ENCODE measurements at places on chromosomes 16 and 17.

GRCh38 chr17:57949649-57950048, 5.6 kb downstream of the CUEDC1 start:
- DNase-seq, result no peak

- DNase-seq, result peak; percentile 40
Observed at GRCh38 chr16:58306327-58306726, 11.5 kb upstream of the PRSS54 start.

GRCh38 chr16:19735074-19735867, 17.2 kb downstream of the IQCK start:
- no peak for DNase-seq

DNA sequence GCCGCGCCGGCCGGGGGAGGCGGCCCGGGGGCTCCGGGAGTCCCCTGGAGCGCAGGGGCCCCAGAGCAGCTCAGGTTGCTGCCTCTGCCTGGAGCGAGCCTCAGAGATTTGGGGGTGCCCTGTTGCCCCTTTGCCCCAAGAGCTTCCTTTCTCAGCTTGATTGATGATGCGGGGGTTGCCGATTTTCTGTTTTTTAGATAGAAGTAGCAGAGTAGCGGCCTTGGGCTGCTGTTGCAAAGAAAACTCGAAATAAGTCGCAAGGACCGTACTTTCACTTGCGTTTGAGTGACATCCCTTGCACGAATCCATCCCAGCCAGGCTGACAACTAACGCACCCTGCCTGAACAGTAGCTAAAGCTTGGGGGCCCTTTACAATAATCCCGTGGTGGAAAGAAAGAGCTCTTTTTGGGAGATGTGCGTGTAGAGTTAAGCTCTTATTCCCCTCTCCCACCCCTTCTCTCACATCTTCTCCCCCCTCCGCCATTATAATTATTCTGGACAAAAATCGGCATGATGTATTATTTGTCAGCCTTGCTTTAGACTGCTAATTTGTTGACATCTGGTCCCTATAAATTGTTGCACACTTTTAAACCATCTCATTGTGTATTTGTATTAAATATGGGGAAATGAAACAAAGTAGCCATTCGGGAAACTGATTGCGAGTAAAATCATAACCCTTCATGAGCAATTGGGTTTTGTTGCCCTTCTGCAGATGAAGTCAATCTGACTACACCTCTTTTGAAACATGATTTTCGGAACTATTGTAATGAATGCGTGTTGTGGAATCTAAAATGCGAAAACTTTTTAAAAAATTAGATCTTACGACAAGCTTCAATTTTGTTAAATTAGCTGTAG, 873 bp downstream of the USP10 start:
- no peak for DNase-seq

- peak; percentile 27 for DNase-seq
Observed at GRCh38 chr17:9484789-9485188, 90.8 kb downstream of the STX8 start.

DNA sequence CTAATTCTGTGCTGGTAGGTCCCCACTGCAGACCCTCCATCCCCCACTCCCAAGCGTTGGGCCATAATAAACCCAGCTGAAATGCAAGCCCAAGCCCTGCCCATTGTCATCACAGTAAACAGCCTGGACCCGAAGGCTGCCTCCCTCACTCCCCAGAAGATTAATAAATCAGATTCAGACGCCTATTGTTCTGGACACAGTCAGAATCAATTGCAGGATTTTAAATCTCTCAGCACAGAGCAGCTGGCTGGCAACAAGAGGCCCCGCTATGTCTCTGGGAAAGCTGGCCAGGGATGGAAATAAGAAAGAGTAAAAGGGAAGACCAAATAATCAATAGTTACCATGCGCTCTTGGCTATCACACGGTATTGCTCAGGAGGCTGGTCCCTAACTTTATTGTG, 93.9 kb downstream of the C17orf67 start:
- DNase-seq, result no peak

DNA sequence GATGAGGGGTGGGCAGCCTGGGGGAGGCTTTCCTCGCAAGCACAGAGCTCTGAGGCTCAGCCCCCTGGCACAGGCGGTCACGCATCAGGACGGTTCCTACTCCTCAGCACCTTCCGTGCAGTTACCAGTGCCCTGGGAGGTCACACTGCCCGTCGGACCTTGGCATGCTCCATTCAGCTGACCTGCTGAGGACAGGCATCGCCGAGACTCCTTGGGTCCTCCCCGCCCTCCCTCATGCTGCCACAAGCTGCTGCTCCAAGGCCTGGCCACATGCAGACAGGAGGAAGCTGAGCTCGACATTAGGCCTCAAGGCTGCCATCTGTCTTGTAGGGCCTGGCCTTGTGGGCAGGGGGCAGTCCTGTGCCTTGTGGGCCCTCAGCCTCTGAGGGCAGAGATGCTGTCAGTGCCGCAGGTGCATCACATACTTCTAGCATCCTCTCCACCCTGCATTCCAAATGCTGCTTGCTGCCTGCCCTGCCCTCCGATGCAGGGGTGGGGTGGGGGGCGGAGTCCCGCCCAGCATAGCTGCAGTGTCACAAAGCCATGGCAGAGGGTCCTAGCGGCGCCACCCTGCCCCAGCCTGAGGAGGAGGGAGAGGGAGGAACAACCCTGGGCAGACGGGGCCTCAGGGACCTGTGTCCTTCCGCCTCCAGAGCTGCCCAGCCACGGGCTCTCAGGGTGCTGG, 9.3 kb downstream of the C16orf90 start:
- no peak for DNase-seq

- DNase-seq, result no peak
Observed at GRCh38 chr17:40464392-40464855, 21.2 kb downstream of the IGFBP4 start.

- DNase-seq, result no peak
Observed at GRCh38 chr17:61878520-61878919, 15.2 kb upstream of the BRIP1 start.

DNA sequence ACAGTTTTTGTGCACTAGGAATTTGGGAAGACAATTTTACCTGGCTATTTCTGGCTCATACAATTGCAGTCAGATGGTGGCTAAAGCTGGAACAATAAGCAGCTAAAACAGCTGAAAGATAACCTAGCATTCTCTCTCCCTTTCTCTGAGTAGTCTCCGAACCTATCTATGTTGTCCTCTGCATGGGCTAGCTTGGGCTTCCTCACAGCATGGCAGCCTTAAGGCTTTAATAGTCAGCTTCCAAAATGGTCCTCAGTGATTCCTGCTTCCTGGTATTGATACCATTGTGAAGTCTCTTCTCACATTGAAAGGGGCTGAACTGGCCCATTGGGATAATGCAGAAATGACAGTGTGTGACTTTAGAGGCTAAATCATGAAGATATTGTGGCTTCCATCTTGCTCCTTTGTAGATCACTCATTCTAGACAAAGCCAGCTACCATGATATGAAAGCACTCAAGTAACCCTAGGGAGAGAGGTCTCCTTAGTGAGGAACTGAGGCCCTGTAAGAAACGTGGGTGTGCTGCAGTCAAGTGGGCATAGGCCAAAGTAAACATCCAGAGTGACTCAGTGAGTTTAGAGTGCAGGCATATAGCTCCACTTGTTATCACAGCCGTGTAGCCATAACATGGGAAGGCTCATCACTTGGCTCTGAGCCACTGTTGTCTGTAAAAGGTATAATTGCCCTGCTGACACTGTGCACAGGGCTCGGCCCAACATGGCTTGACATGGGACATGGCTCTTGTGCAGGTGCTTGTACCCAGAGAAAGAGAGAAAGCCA, 5.5 kb upstream of the VKORC1 start:
- peak; percentile 50 for DNase-seq
